ENCODE measurements at places on chromosomes 4 and X. TPM values are rescaled to one million over a fixed set of nuclear protein-coding genes. Genes with fewer than 3 reads are reported as not detected.

SLC10A3 gene
- total RNA-seq = 30.8 TPM

GRCh38 chr4:47553329-47554125 is 68.5 kb downstream of the ATP10D start:
- no peaks in the 10 kb centered on the region for H3K4me1 ChIP-seq
- H3K27ac ChIP-seq = no peak overlapping the region
- no peak overlapping the region for H3K4me3 ChIP-seq

ZNF674 gene
- 0.37 TPM for total RNA-seq

- no peak overlapping the region for H3K27ac ChIP-seq
- H3K4me3 ChIP-seq = no peak overlapping the region
- no peaks in the 10 kb centered on the region for H3K36me3 ChIP-seq
These were observed 129.0 kb upstream of the TECRL start for GRCh38 chr4:64538219-64538618.

BCORL1 gene
- 11.6 TPM for total RNA-seq

SNCA gene
- 3.0 TPM for total RNA-seq

DNA sequence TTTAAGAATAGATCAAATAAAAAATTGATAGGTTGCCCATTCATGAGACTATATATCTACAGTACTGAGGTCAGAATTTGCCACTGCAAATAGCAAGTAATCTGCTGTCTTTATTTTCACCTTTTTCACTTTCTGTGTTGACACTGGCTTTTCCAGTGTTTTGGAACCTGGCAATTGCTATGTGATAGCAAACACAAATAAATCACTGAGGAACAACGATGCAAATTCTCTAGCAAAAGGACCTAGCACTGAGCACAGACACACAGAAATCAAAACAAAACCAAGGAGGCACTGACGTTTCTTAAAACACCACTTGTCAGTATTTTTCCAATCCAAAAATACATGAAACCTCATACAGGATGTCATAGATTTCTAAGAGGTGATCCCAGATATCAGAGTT is 210.7 kb downstream of the DHX15 start:
- H3K27me3 ChIP-seq = no peaks in the 10 kb centered on the region
- no peaks in the 10 kb centered on the region for H3K4me1 ChIP-seq
- no peak overlapping the region for H3K27ac ChIP-seq

DNA sequence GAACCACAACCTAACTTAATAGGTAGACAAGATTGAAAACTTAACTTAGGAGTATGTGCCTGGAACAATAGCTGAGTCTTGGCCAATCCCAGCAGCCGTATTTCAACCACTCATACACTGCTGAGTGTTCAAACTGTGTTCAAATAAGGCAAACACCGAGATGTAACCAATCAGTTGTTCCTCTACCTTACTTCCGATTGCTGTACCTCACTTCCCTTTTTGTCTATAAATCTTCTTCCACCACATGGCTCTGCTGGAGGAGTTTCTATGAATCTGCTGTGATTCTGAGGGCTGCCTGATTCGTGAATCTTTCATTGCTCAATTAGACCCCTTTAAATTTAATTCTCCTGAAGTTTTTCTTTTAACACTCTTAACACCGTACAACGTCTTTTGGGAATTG is 108.0 kb downstream of the ANAPC4 start:
- no peaks in the 10 kb centered on the region for H3K27me3 ChIP-seq
- no peak for DNase-seq
- no peaks in the 10 kb centered on the region for H3K36me3 ChIP-seq
- no peak overlapping the region for H3K27ac ChIP-seq

HTN1 gene
- total RNA-seq = not detected

- no peaks in the 10 kb centered on the region for H3K36me3 ChIP-seq
- H3K27me3 ChIP-seq = peaks cover 51% of the 10 kb centered on the region
- no peak for DNase-seq
- no peak overlapping the region for H3K4me3 ChIP-seq
- no peak overlapping the region for H3K27ac ChIP-seq
- peaks cover 9% of the 10 kb centered on the region for H3K4me1 ChIP-seq
These were observed 2.3 kb downstream of the DUSP9 start for GRCh38 chrX:153649178-153649914.

DNA sequence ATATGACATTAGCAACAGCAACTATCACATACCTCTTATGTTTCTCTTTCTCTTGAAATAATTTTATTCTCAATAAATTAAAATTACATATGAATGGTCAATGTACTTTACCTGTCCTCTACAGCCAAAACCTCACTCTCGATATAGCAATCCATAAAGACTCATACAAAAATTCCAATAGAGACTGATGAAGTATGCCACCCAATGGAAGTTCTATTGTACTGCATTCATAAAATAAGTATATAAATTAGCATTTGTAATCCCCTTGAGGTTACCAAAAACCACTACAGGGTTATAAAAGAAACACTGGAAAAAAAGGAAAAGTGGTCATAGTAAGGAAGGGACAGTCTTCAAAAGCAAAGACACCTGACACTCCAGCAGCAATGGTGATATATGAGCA is 32.8 kb downstream of the CLDN2 start:
- H3K36me3 ChIP-seq = no peaks in the 10 kb centered on the region
- no peak for DNase-seq
- H3K27ac ChIP-seq = no peak overlapping the region
- no peaks in the 10 kb centered on the region for H3K4me1 ChIP-seq
- H3K4me3 ChIP-seq = no peak overlapping the region

SASH3 gene
- 5.6 TPM for total RNA-seq

GPR143 gene
- 1.6 TPM for total RNA-seq

RPS6KA6 gene
- 11.2 TPM for total RNA-seq

- no peaks in the 10 kb centered on the region for H3K36me3 ChIP-seq
- no peak overlapping the region for H3K27ac ChIP-seq
- no peaks in the 10 kb centered on the region for H3K27me3 ChIP-seq
- no peak overlapping the region for H3K4me3 ChIP-seq
- no peak for DNase-seq
These were observed 19.0 kb upstream of the SYTL4 start for GRCh38 chrX:100750883-100751282.

- H3K27ac ChIP-seq = no peak overlapping the region
- no peaks in the 10 kb centered on the region for H3K4me1 ChIP-seq
- H3K36me3 ChIP-seq = no peaks in the 10 kb centered on the region
- H3K4me3 ChIP-seq = no peak overlapping the region
- DNase-seq = no peak
- no peaks in the 10 kb centered on the region for H3K27me3 ChIP-seq
These were observed 239.1 kb upstream of the NEIL3 start for GRCh38 chr4:177070533-177071058.

GRCh38 chrX:126165721-126166461 is at the start of gene DCAF12L2:
Gene DCAF12L2 (minus strand): TSS chrX:126166289. CDS start chrX:126165924, 365 bp downstream.
- H3K36me3 ChIP-seq = no peaks in the 10 kb centered on the region
- no peaks in the 10 kb centered on the region for H3K4me1 ChIP-seq
- no peaks in the 10 kb centered on the region for H3K27me3 ChIP-seq
- DNase-seq = no peak
- peak within 1 kb of the TSS; percentile 32 for H3K4me3 ChIP-seq

GRCh38 chr4:74235135-74235534 is 73.1 kb upstream of the EPGN start:
- H3K27ac ChIP-seq = no peak overlapping the region
- H3K4me1 ChIP-seq = peaks cover 7% of the 10 kb centered on the region
- H3K36me3 ChIP-seq = no peaks in the 10 kb centered on the region
- no peak overlapping the region for H3K4me3 ChIP-seq

GRCh38 chr4:163554870-163555465 is 60.5 kb downstream of the TMA16 start:
- no peak overlapping the region for H3K4me3 ChIP-seq
- peaks cover 8% of the 10 kb centered on the region for H3K4me1 ChIP-seq
- no peaks in the 10 kb centered on the region for H3K27me3 ChIP-seq
- H3K36me3 ChIP-seq = no peaks in the 10 kb centered on the region
- no peak for DNase-seq

GRCh38 chr4:154928640-154929257 is 147.7 kb downstream of the RBM46 start:
- H3K4me1 ChIP-seq = no peaks in the 10 kb centered on the region
- H3K4me3 ChIP-seq = no peak overlapping the region

DNA sequence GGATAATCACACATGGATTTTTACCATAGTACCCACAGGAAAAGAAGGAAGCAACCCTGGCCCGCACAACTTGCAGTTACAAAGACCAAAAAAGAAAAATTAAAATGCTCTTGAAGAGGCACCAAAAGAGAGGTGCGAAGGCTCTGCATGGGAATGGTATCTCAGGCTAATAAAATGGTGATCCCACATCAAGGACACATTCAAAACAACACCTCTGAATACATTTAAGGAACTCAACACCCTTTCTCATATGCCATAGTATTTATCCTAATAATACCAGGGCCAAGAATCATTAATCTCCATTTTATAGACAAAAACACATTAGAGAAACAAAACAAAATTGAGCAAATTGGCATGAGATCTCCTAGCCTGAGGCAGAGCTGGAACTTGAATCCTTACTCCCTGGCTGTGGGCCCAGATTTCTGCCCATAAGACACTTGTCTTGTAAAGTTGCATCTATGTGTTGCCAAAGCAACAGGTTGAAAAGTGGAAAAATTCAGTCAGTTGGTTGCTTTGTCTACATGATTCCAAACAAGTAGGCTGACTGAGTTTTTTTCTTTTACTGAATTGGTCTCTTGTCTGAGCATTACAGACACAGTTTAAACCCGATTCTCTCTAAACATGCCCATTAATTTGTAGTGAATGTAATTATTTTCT is 33.5 kb downstream of the GUCY2F start:
- H3K4me1 ChIP-seq = no peaks in the 10 kb centered on the region
- DNase-seq = no peak
- H3K27me3 ChIP-seq = no peaks in the 10 kb centered on the region
- no peaks in the 10 kb centered on the region for H3K36me3 ChIP-seq
- H3K4me3 ChIP-seq = no peak overlapping the region

SORCS2 gene
- 1.8 TPM for total RNA-seq

DNA sequence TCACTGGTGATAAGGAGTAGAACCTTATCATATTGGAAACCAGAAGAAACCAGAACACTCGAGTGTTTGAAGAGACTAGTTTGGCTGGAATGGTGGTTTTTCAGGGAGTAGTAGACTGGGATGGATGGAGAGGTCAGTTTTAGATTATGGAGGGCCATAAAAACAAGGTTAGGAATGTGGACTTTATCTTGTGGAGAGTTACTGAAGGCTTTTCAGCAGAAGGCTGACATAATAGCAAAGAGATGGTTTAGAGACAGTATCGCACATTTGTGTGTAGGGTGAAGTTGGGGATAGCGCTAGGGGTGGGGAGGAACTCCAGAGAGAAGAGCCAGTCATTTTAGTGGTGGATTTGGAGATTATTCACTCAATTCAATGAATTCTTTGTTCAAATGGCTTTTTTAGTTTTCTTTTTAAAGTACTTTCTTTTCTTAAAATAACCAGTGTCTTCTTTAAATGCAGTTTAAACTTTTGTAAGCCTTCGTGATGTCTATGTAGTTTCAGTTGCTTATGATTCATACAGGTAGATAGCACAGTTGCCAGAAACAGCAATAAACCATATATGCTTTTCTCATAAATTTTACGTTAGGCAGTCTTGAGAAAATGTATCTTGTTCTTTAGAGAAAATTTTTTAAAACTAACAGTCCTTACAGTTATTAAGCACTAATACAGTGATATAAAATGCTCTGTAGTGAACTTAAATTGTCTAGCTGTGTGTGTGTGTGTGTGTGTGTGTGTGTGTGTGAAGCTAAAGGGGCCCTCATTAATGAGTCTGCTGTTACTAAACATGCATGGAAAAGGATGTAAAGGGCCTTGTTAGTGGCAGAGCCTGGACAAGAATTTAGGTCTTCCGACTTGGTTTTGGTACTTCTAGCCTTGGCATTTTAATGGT is 3.8 kb downstream of the ARHGAP10 start:
- no peak for DNase-seq
- no peak overlapping the region for H3K4me3 ChIP-seq
- peak overlapping the region; percentile 92 for H3K27ac ChIP-seq
- H3K27me3 ChIP-seq = peaks cover 34% of the 10 kb centered on the region
- H3K36me3 ChIP-seq = no peaks in the 10 kb centered on the region

UCP1 gene
- total RNA-seq = not detected

DNA sequence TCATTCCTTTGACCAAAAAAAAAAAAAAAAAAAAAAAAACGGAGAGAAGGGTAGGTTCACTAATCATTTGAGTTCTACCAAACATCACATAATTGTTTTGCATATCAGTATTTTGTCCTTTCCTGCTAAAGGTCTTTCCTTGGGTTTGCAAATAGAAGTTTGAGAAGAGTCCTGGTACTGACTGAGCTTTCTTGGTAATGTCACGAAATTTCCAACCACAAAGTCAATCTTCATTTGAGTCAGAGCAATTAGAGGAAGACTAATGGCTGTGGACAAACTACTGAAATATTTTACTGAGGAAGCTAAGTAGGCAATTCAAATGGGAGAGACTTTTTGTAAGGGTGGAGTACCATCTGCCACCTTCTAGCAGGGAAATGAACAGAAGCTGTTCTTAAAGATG is 21.7 kb upstream of the CD40LG start:
- H3K36me3 ChIP-seq = no peaks in the 10 kb centered on the region
- no peak for DNase-seq
- H3K27me3 ChIP-seq = no peaks in the 10 kb centered on the region
- no peak overlapping the region for H3K27ac ChIP-seq
- no peak overlapping the region for H3K4me3 ChIP-seq

CPZ gene
- not detected for total RNA-seq

DNA sequence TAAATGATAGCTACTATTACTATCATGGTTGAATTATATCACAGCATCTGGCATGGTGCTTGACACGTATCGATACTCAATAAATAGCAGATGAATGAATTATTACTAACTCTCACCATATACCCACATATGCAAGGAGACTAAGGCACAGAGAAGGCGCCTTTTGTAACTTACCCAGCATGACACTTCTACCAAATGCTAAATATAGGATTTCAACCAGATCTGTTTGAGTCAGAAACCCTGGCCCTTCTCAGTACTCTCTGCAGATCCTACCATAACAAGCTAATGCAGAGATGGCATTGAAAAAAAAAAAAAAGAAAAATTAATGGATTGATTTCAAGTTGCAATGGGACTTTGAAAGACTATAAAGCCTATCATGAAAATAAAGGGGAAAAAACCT is 219.5 kb downstream of the DHX15 start:
- no peaks in the 10 kb centered on the region for H3K36me3 ChIP-seq
- no peaks in the 10 kb centered on the region for H3K4me1 ChIP-seq
- no peaks in the 10 kb centered on the region for H3K27me3 ChIP-seq
- DNase-seq = no peak
- H3K27ac ChIP-seq = no peak overlapping the region

DNA sequence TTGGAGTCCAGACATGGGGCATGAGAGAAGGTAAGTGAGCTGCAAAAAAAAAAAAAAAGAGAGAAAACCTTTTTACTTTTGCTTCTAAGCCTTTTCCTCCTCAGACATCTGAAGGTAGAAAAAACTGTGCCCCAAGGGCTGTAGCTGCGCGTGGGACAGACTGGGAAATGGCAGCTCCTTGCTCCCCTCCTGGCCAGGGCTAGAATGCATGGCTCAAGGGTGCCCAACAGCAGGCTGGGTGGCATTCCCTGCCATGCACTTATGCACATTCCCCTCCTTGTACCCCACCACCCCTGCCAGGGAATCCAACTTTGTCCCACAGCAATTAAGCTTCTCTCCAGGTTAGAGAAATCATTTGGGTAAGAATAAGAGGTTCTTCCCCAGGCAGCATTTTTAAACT is 421.2 kb downstream of the TRAM1L1 start:
- no peak for DNase-seq
- no peak overlapping the region for H3K27ac ChIP-seq
- H3K27me3 ChIP-seq = no peaks in the 10 kb centered on the region
- no peak overlapping the region for H3K4me3 ChIP-seq
- H3K4me1 ChIP-seq = no peaks in the 10 kb centered on the region
